ENCODE measurements at places on chromosomes 2 and 18.

DNA sequence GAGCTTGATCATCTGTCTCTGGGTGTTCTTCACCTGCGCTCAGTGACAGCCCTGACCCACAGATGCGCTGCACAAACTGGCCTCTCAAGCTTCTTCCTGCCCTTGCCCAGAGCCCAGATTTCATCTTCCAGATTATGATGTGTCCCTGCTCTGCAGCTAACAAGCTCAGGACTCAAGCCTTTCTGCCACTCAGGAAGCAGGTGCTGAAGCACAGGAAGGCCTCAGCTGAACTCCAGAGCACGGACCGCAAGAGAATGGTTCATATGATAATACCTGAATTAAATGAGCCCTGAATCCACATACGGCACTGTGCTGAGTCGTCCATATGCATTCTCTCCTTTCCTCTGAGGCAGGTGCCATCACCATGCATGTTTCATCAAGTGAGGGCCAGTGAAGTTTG lies 3.8 kb downstream of the CD207 start:
- no peak for DNase-seq

- no peak for DNase-seq
These were observed 326.8 kb downstream of the AKAIN1 start for GRCh38 chr18:4870177-4870773.

GRCh38 chr18:74367905-74368304 lies 52.3 kb downstream of the C18orf63 start:
- DNase-seq = no peak

DNA sequence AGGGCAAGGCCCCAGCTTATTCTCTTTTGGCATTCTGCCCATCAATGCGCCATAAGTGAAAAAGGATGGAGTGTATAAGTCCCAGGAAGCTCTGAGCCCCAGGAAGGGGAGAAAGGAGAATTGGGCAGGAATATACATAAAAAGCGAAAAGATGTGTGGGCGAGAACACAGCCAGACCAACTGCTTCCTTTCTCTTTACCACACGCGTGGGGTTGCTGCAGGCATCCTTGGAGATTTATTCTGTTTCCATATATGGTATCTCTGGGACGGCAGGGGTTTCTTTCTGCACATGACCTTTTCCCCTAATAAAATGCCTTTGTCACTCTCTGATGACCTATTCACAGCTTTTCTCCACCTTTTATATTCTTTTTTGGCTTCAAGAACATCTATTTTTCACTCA lies 440.5 kb downstream of the NBAS start:
- DNase-seq = no peak

GRCh38 chr2:95709831-95710230 lies 118.0 kb downstream of the TRIM43 start:
- no peak for DNase-seq

- no peak for DNase-seq
These were observed 208.4 kb downstream of the SETBP1 start for GRCh38 chr18:44889111-44889510.

GRCh38 chr2:38266382-38267061 lies 110.6 kb downstream of the ATL2 start:
- no peak for DNase-seq

DNA sequence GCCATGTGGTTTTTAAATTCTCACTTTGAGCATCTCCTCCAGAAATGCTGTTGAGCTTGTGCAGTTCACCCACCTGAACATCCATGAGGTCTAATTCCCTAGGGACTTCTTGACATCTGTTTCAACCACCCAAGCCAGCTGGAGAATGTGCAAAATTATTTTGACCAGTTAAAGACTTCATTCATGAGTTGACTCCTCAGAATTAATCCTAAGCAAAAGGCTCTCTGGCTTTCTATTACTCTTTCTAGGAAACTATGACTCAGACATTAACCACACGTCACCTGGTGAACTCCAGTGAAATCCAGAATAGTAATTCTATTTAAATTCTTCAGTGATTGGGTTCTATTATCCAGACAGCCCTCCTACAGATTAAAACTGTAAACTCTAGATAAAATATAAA lies 247.5 kb downstream of the NBAS start:
- no peak for DNase-seq
